Activated naive CD4-positive, alpha-beta T cell (primary cell): ENCODE measurements at places on chromosomes 13 and 19.

GRCh38 chr13:49374585-49375290 lies 69.1 kb downstream of the CAB39L start:
- DNase-seq, result no peak

- no peak for DNase-seq
Observed at GRCh38 chr13:66994097-66994496, 236.0 kb downstream of the PCDH9 start.

DNA sequence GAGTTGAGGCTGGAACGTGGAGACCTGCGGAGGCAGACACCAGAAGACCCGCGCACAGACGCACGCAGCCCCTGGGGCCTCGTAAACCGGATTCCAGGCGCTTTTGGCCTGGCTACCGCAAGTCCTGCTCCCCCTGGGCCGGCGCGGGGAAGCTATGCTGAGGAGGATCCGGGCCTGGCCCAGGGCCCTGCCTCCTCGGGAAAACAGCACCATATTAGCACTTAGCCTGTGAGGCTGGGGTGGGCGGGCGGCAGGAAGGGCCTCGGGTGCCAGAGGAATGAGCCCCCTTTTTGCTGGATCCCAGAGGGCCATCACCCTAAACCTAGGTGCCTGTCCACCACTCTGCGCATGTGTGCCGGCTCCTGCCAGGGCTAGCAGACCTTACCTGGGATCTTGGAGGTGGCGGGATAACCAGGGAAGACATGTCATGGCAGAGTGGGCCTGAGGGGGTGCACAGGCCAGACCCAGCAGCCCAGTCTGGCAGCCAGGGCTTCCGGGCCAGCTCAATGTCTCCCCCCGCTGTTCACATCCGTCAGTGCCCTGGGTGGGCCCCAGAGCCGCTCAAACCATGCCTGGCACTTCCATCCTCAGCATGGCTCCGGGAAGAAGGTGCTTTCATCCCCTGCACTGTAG lies 7.3 kb downstream of the ELOF1 start:
- DNase-seq, result no peak

DNA sequence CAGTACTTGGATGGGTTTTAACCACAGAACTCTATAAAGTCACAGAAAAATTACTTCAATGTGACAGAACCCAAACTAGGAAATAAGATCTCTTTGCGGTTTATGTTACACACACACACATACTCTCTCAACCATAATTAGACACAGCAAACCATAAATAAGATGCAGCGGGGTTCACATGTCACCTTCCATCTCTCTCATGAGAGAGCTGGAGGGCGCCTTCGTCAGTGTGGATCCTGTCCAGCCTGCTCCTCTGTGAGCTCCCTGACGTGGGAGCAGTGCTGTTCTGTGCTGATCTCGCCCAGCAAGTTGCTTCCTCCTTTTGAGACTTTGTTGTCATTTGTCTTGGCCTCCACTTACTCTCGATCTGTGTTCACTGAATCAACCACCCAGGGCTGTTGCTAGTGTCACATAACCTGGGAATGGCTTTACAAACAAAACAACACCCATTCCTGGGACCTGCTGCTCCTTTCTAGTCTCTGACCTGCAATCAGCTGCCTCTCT lies 204.9 kb upstream of the KL start:
- DNase-seq, result no peak

DNA sequence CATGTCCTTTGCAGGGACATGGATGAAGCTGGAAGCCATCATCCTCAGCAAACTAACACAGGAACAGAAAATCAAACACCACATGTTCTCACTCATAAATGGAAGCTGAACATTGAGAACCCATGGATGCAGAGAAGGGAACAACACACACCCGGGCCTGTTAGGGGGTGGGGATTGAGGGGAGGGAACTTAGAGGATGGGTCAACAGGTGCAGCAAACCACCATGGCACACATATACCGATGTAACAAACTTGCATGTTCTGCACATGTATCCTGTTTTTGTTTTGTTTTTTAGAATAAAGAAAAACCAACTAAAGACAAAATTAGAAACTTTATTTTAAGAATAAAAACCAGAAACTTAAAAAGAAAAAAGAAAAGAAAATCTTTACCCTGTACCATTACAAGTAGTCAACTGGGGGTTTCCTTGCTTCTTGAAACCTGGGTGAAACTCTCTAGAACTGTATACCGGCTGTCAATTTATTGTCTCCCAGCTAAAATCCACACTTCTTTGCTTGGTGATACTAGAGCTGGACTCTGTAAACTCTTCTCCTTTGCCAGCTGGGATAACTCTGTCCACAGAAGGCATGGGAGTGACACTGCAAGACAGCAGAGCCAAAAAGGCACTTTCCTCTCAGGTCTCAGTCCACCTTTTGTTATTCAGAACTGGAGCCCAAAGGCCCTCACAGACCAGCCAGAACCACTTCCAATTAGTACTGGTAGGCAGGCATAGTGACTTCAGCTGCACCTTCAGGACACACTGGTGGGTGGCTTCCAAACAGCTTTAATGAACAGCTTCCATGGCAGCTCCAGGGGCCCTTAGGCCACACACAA lies 9.0 kb downstream of the MICU2 start:
- DNase-seq, result no peak

GRCh38 chr13:82698383-82698782 lies 1183.9 kb downstream of the SLITRK1 start:
- no peak for DNase-seq

- DNase-seq, result no peak
Observed at GRCh38 chr13:75016225-75016624, 465.7 kb downstream of the TBC1D4 start.

- DNase-seq, result no peak
Observed at GRCh38 chr19:58304748-58305064, 471 bp upstream of the ERVK3-1 start.

DNA sequence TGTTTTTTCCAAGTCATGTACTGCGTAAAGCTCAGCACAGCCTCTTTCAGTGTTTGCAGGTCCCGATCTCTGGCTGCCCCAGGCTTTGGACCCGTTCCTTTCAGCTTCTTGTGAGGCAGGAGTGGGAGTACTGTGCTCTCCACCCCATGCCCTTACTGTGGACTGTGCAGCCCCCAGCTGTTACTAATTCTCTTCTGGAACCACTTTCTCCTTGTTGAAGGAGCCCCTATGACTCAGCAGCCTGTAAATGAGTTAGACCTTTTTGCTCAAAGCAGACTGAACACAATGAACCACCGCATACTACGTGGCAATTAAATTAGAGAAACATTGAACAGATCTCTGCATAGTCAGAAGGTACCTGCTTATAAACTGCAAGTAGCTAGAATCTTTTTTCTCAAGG lies 39.0 kb downstream of the SERTM1 start:
- DNase-seq, result no peak

DNA sequence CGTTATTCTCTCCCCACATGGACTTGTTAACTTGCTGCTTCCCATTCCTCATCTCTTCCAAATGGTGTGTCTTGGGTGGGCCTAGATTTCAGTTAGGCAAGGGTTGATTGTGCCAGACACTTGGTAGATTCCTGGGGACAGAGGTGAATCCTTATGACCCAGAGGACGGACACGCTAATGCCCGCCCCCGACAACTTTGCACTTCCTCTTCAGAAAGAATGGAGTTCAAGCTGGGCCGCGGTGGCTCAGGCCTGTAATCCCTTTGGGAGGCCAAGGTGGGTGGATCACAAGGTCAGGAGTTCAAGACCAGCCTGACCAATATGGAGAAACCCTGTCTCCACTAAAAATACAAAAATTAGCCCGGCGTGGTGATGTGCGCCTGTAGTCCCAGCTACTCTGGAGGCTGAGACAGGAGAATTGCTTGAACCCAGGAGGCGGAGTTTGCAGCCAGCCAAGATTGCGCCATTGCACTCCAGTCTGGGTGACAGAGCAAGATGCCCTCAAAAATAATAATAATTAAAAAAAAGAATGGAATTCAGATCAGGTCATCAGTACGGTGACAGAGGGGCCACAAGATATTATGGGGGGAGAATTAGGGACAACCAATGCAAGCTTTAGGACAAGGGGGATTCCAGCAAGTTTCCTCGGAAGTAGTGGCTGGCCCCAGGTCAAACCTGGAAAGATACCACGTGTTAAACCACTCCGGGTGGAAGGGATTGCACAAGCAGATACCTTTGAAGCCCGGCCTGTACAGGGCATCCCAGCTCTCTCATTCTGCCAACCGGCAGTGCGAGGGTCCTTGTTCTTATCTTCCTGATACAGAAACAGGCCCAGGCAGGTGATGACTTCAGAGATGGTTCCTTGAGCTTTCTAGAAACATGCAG lies 2.7 kb downstream of the MYO9B start:
- DNase-seq, result no peak

- no peak for DNase-seq
Observed at GRCh38 chr13:36360903-36361302, 14.7 kb upstream of the SPART start.

- DNase-seq, result no peak
Observed at GRCh38 chr13:50636007-50636704, 207.3 kb downstream of the DLEU7 start.

DNA sequence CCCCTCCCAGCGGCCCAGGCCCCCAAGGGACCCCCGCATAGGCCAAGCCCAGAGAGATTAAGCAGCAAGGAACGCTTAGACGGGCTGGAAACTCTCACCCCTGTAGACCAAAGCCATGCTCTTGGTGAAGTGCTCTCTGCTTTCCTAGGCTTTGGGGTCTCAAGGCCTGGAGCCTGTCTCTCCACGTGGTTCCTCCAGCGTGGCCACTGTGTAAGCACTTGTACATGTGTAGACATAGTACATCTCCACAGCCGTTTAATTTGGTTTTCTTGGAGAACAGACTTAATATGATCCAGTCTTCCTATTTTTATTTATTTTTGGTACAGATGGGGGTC lies 1.1 kb downstream of the NUDT19 start:
- DNase-seq, result no peak

- no peak for DNase-seq
Observed at GRCh38 chr19:15126131-15126910, 19.1 kb downstream of the SYDE1 start.

- DNase-seq, result no peak
Observed at GRCh38 chr13:86135856-86136255, 336.6 kb upstream of the SLITRK6 start.

DNA sequence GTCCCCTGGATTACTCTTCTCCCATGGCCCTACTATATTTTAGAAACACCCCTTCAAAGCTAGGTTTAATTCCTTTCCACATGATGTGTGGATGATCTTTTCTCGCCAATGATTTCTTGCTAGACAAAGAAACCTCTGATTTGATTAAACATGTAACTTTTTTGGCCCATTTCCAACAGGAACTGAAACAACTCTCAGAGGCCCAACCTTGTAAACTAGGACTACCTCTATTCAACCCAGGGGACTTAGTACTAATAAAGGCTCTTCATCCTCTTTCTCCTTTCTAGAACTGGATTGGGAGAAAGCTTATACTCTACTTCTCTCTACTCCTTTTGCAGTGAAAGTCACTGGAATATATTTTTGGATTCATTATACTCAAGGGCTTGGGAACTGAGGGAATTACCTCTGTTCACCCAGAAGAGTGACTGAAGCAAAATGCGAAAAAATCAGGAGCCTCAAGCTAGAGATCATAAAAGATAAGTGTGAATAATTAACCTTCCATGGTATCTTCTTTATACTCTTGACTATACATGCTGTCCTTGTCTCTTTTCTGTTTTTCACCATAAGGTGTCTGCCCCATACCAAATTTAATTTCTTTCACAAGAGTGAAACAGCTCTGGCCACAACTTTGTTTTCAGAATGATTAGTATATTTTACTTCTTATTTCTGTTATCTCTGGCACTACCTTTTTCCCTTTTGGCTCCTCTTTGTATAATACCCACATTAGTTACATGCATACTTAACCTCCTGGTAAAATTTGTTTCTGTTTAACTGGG lies 977.6 kb downstream of the SLITRK5 start:
- DNase-seq, result no peak

DNA sequence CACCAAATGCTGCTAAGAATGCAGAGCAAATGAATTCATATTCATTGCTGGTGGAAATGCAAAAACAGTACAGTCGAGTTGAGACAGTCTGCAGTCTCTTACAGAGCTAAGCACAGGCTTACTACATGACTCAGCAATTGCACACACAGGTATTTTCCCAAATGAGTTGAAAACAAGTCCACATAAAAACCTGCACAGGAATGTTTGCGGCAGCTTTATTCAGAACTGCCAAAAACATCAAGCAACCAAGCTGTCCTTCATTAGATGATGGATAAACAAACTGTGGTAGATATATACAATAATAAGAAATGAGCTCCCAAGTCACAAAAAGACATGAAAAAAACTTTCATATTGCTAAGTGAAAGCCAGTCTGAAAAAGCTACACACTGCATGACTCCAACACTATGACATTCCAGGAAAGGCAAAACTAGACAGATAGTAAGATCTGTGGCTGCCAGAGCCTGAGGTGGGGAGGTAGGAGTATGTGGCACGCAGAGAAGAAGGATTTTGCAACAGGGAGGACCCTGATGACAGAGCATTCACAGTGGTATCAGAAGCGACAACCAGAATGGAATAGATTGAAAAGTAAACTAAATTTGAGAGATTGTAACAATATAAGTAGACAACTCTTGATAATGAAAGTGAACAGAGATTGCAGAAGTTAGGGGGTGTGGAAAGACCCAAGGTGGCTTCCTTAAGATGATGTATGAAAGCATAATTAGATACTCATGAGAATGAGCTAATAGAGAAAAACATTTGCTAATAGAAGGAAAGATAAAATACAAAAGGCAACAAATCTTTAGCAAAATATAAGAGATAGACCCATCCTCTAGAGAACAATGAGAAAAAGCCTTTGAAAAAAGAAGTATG lies 52.7 kb downstream of the TSC22D1 start:
- no peak for DNase-seq

DNA sequence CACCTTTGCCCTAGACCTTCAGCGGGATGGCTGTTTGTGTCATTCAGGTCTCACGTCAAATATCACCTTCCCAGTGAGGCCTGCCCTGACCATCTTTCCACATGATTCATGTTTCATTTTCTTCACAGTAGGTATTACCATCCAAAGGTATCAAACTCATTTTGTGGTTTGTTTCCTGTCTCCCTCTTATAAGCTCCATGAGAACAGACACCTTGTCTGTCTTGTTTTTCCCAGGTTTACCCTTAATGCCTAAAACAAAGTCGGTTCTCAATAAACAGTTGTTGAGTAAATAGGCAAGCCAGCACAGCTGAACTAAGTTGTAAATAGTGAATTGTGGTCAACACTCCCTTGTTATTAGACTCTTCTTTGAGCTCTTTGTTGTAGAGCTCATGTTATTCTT lies 122.6 kb upstream of the GJB6 start:
- DNase-seq, result no peak

DNA sequence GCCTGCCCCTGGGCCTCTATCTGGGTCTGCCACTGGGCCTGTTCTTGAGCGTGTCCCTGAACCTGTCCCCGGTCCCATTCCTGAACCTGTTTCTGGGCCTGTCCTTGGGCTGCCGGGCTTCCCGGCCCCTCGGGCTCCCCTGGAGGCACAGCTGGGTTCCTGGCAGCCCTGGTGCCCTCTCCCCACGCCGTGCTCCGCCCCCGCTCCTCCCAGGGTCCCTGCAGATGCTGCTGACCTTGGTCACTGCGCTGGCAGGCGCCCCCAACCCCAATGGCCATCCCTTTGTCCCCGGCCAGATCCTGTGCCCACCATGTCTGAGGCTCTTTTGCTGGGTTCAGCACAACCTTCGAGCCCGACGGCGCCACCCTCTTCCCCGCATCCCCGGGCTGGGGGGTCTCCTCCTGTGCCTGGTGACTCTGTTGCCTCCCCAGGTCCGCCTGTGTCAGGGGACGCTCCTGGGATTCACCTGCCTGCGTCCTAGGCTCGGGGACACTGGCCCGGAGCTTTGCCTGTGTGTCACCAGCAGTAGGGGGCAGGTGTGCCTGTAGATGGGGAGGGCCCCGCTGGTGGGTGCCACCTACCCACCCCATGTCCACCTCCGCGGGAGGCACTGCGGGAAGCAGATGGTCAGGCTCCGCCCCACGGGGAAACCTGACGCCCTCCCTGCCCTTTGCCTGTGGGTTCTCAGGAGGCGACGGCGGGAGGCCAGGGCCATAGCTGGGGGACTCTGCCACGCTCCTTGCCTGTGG lies 41.0 kb upstream of the GRTP1 start:
- DNase-seq, result no peak
